Activated CD4-positive, alpha-beta T cell treated with anti-CD3 and anti-CD28 coated beads, Interleukin-2, amount 50 U/mL, for 48 hours (primary cell): ENCODE measurements at places on chromosomes 3 and 15.
A peak's percentile ranks its signal among the peaks of the same experiment; 100 is the strongest.

GRCh38 chr3:108877901-108878300, 55.3 kb downstream of the TRAT1 start:
- DNase-seq: no peak

- no peak for DNase-seq
These were observed 66.6 kb downstream of the CBLB start for GRCh38 chr3:105802118-105802706.

DNA sequence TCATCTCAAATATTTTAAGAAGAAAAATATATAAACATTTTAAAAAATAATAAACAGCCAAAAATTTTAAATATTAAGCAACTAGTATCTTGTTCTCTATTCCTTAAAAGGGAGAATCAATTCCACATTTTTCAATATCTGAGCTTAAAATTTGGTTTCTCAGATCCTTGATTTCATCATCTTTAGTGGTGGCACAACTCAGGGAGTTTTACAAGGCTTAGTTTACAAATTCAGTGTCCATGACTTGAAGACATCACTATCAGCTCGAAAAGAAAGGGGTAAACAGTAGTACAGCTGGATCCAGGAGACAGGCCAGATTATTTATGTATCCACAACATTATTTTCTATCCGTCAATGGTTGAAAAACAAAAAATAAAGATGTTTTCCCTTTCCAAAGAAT, 11.6 kb downstream of the IGF2BP2 start:
- DNase-seq: no peak

- no peak for DNase-seq
These were observed 341.7 kb downstream of the CLSTN2 start for GRCh38 chr3:140276703-140277102.

DNA sequence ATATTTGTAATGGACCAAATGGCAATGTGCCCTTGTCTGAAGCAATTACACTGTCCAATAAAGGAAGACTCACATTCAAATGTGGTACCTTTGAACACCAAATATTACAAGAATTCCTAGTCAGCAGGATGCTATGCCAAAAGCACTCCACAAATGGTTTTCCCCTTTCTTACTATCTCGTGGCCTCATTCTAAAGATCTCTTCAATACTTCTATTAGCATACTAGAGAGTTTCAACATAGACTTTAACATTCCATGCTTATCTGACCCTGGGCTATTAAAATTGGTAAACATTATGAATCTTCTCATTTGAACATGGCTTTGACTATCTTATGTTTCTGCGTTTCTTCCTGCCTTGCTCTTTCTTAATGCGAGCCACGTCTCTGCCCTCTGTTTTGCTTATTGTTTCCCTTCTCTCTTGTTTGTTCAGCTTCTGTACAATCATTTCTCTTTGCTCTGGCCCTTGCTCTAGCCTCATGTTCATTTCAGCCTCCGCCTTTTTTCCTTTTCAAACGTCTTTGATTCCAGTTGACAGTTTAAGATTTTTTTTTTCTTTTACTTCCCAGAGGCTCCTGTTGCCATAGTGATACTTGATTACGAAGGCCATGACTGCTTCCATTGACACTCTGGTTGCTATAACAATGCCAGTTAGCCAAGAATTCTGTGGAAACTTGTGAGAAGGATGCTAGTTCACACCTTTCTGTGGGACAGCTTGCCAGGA, 49.5 kb upstream of the SLC9A9 start:
- DNase-seq: no peak

GRCh38 chr3:57692396-57693147, at the start of gene DENND6A:
TSS of gene DENND6A (minus strand) at chr3:57693077. CDS start at chr3:57693018, 59 bp downstream.
- DNase-seq: peak; percentile 96

DNA sequence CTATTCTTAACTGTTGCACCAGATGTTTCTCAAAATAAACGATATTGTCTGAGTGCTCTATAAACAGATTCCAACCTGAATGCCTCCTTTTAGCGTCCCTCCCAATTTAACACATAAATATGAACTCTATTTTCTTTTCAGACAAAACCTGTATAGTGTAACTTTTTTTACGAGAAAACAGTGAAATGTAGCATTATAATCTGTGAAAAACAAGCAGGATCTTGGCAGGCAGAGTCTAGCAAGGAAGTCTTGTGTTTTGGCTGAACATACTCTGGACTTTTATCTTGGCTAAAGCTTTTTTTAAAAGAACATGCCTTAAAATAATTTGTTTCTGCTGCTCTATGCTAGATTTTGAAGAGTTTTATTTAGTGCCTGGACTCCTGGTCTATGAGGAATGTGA, 150.5 kb downstream of the ROBO2 start:
- DNase-seq: no peak

DNA sequence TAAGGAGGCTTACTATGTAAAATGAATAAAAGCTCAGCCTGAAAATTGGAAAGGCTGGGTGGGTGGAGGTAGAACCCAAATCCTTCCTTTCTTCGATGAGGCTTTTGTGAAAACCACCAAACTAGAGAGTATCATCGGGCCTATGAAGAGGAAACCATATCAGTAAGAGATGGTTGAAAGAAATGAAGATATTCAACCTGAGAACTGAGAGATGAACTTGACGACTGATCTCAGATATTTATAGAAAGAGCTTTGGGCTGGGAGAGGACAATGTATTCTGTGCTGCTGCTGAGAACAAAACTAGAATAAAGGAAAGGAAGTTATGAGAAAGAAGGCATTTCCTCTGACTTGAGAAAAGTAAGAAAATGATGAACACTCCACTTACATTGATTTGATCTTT, 236.6 kb downstream of the KCNH8 start:
- DNase-seq: no peak

DNA sequence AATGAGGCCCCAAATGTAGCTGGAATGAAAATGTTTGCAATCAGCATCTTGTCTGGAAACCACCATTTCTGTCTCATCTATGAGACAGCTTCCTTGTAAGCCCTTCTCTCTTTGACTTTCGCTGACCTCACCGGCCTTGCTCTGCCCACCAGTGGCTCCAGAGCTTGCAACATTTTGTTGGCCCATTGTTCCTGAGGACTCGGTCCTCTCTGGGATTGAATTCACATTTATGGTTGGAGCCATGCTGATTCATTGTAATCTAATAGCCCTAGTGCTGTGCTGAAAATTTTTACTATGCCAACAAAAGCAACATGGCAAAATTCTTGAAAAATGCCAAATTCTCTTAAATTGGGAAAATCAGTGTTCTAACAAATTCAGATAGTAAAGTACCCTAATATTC, 37.2 kb downstream of the ABHD5 start:
- DNase-seq: no peak

- DNase-seq: no peak
These were observed 103.6 kb downstream of the OTOL1 start for GRCh38 chr3:161600173-161600572.

- DNase-seq: no peak
These were observed 34.4 kb downstream of the RAF1 start for GRCh38 chr3:12629560-12629959.

- peak; percentile 66 for DNase-seq
These were observed 19.1 kb downstream of the ZDHHC19 start for GRCh38 chr3:196192036-196192523.

GRCh38 chr3:135862361-135862760, 103.2 kb upstream of the PPP2R3A start:
- DNase-seq: no peak

- no peak for DNase-seq
These were observed 62.1 kb upstream of the CCDC54 start for GRCh38 chr3:107315141-107315540.

DNA sequence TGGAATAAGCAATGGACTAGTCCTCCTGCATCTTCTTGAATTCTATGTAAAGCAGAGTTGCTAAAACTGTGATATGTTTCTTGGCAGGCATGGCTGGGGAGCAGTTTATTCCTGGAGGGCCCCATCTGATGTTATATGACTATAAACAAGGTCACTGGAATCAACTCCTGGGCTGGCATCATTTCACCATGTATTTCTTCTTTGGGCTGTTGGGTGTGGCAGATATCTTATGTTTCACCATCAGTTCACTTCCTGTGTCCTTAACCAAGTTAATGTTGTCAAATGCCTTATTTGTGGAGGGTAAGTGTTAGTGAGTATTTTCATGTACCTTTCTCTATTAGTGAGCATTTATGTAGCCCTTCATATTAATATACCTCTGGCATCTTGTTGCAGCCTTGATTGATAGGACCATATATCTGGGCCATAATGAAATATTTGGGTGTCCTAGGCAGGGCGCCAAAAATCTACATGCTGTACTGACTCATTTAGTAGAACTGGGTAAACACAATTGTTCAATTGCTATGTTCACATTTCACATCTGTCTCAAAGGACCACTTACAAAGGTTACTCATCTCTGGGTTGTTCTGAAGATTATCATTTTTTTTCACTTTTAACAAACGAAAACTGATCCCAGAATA, 52.6 kb upstream of the ADGRG7 start:
- no peak for DNase-seq

DNA sequence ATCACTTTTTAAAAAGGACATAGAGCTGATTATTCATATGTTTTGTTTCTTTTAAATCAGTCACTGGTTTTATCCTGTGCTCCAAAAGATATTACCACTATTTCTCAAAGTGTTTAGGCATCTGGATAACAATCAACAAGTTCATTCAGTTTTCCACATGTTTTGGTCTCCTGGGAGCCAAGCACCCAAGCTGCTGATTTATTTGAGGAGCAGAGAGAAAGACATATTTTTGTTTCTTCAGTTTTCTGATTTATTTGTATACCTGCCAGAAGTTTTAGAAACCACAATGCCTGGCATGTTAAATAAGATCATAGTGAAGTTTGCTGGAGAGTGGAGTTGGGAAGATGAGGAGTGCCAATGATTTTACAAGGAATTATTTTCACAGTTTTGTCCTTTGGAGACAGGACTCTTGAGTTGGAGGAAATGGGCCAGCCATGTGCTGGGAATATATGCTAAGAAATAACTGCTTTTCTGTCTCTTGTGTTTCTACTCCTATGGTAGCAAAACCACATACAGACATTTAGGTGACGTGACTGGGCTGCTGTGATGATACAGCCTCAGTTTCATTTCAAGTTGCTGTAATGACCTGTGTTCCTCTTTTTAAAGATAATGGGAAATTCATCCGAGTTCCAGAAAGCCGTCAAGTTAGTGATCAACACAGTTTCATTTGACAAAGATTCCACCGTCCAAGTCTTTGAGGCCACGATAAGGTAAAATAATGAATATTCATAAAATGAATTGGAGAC, 11.7 kb downstream of the EDEM1 start:
- DNase-seq: peak; percentile 51

GRCh38 chr3:47404955-47405790, 24.4 kb downstream of the PTPN23 start:
- no peak for DNase-seq

DNA sequence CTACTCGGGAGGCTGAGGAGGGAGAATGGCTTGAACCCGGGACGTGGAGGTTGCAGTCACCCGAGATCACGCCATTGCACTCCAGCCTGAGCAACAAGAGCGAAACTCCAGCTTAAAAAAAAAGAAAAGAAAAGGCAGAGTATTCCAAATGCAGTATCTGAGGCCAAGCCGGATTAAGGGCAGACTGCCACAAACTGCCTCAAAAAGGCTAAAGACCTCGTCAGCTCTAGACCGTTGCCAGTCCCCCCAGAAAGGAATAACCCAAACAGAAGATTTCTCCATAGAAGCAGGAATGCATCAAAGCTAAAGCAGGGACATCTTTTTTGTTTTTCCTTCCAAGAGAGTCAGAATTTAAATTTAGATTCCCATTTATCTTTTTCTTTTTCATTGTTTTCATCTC, 72.9 kb downstream of the TM4SF4 start:
- DNase-seq: no peak

- no peak for DNase-seq
These were observed at the start of gene PODXL2 for GRCh38 chr3:127628788-127629466. TSS of gene PODXL2 (plus strand) at chr3:127629185. CDS start at chr3:127629220, 35 bp downstream.

GRCh38 chr3:59316688-59317275, 267.0 kb upstream of the CFAP20DC start:
- no peak for DNase-seq

DNA sequence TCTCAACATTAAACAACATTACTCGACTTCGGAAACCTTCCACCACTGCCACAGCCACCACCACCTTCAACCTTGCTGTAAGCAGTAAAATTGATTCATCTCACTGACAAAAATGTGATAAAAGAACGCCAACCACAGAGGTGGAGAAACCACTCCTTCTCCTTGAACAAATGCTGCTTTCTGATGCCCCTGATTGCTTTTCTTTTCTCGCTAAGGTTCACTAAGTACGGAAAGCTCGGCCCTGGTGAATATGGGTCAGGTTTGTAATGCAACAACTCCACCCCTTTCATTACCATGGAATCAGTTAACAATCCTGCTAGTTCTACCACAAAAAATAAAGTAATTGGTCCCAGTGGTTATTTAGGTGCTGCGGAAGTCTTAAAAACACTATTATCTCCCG, 44.9 kb downstream of the MEIS2 start:
- DNase-seq: no peak

- no peak for DNase-seq
These were observed 38.9 kb downstream of the DHX30 start for GRCh38 chr3:47841786-47842349.

- DNase-seq: no peak
These were observed 267.6 kb upstream of the KCNH8 start for GRCh38 chr3:18880691-18881090.

DNA sequence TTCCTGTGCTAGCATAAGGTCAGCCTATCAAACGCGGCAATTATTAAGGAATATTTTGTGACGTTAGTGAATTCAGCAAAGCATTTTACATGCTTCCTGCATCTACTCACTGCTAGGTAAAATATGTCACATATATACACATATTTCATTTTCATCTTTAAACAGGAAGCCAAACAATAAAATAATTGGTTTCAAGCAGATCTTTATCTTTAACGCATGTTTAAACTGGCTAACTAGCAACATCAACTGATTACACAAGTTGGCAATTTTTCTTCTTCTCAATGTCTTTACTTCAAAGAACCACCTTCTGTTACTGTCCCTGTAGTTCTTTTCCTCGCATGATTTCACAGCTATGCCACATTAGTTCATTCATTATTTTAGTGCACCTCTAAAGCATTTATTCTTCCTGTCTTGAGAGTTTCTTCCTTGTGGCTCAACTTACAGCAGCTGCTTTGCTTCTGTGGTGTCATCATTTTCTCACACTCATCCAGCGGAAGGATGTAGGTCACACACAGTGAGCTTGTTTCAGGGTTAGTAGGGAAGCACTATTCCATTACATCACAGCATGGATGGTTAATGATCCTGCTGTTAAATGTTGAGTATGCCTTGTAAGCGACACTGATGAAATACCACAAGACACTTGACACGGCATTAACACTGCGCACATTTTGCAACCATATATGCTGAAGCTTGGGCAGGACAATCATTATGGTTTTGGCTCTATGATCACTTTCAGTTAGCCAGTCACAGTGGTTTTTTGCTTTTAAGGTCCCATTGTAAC, 2.3 kb upstream of the BCHE start:
- no peak for DNase-seq

DNA sequence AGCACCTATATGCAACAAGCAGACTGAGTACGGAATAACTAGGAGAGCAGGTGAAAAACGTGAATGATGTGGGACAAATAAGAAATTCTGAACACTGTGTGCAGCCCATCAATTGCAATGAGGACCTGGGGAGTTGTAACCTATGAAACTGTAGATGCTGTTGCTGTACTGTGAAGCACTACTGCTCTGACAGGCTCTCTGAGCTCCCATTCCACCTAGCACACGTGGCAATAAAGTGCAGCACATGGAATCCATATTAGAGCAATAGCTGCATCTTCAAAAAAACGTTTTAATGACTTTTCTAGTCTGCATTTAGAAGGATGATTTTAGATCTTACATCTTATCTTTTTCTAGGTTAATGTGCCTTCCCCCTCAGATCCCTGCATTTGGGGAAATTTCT, 748.7 kb upstream of the GOLIM4 start:
- no peak for DNase-seq

GRCh38 chr3:138861798-138862197, 27.1 kb upstream of the PIK3CB start:
- no peak for DNase-seq
